ENCODE measurements at places on chromosomes 7 and 10.

GRCh38 chr10:43231523-43232078 is 35.3 kb downstream of the RASGEF1A start:
- no peak for DNase-seq

DNA sequence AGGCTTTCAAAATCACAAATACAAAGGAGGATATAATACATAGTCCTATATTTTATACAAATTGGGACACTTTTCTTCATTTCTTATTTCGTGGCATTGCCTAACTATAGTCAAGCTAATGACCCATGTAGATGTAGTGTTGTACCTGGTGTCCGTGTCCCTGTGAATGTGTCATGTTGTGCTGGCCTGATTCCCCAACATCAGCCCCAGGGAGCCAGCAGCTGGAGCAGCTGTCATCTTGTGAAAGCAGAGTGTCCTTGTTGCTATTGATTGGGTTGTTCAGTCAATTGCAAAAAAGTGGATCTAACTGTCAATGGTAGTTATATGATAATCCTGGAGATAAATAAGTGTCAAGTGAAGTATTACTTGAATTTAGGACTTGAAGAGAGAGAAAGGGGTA is 86.3 kb downstream of the KAT6B start:
- DNase-seq: no peak

DNA sequence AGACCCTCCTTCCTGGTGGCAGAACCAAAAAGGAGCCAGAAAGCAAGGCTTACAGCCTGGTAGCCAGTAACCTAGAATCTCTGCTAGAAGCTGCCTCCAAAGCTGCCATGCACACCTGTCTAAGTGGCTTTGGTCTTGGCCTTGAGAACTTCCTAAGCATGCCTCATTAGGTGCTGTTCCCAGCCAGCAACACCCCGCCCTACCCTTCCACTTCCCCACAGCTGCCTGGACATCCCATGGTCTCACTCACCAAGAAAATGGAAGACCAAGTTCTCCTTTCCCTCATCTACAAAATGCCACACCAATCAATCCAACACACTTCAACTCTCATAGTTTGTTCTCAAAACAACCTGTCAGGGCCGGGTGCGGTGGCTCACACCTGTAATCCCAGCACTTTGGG is 4.2 kb downstream of the PSAP start:
- peak; percentile 70 for DNase-seq

DNA sequence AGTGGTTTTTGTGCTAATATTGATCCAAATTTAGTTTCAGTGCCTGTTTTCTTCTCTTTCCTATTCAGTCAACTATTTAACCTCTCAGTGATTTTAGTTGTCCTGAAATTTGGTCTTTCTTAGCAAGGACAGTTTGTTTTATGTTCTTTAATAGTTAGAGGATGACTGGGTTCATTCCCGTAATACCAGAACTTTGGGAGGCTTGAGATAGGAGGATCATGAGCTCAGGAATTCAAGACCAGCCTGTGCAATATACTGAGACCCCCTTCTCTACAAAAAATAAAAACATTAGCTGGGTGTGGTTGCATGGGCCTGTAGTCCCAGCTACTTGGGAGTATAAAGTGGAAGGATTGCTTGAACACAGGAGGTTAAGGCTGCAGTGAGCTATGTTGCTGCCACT is 148.3 kb downstream of the EXOC4 start:
- DNase-seq: no peak

- DNase-seq: no peak
These were observed 204.9 kb upstream of the NPSR1 start for GRCh38 chr7:34453150-34453549.

GRCh38 chr10:93859049-93859655 is 34.6 kb upstream of the SLC35G1 start:
- no peak for DNase-seq

DNA sequence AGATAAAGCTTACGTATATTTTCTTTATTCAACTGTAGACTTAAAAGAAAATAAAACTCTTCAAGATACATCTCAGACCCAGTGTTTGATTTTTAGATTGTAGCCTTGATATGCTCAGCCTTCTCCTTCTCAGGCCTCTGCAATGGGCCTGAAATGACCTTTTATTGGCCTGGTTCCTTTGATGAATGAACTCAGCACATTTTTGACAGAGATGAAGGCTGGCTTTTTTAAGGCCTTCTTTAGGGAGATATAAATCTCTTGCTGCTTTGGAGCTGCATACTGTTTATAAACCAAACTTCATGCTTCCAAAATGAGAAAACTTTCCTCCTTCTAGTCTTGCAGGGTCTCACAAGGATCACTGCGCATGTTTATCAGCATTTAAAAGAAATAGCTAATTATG is 1049.8 kb downstream of the LRMDA start:
- no peak for DNase-seq

DNA sequence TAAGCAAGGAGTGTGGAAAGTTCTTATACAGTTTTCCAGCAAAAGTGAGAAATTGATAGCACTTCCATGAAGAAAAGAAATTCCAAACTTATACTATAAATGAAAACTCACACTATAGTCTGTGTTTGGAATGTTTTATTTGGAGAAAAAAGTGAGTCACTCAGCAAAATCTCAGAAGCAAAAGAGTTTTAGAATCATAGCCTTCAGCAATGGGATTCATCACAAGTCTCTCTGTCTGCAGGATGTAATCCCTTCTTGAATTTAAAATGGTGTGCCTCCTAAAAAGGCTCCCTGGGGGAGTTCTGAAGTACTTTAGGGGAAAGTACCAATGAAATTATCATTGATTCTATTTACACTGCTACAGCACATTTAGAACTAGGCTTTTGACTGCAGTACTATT is 756.4 kb downstream of the XPNPEP1 start:
- DNase-seq: no peak

DNA sequence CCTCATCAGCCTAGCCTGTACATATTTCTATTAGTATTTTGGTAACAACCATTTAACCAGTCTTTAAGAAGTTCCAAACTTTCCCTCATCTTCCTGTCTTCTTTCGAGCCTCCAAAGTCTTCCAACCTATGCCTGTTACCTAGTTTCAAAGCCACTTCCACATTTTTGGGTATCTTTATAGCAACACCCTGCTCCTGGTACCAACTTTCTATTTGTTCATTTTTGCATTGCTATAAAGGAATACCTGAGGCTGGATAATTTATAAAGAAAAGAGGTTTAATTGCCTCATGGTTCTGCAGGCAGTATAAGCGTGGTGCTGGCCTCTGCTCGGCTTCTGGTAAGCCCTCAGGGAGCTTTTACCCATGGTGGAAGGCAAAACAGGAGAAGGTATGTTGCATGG is 578.8 kb upstream of the AUTS2 start:
- DNase-seq: no peak

DNA sequence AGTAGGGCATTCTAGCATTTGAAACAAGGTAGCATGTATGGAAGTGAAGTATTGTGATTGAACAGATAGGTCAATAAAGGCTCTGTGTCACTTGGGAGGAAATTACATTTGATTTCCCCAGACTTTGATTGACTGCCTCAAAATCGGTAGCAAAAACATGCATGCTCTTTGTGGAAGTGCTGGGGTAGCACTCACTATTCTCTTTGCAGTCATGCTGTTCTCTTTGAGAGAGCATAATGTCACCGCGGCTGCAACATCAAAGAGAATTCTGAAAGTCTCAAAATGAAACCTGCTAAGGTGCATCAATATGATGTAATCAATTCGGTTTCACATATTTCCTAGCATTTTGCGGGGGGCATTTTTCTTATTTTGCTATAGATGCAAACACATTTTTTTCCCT is 64.2 kb downstream of the ARMC3 start:
- DNase-seq: no peak

DNA sequence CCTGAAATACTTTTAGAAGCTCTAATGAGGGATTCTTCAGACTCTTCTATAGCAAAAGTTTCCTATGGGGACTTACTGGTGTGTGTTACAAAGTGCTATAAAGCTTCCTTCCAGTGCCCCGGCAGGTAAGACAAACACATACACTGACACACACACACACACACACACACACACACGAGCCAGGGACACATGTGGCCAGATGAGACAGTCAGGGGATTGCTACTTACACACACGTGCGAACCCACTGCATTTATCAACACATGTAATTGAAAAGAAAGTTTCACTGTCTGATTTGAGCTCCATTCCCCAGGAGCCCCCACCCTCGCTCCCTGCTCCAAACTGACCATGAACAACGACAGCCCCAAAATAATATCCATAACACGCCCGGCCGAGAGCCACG is 119.8 kb downstream of the PRPF18 start:
- no peak for DNase-seq

GRCh38 chr7:105680505-105681187 is 99.4 kb upstream of the EFCAB10 start:
- DNase-seq: no peak

GRCh38 chr7:24798261-24798660 is 41.0 kb upstream of the GSDME start:
- DNase-seq: no peak

- peak; percentile 20 for DNase-seq
These were observed 1.0 kb downstream of the ATE1 start for GRCh38 chr10:121926671-121927317.

DNA sequence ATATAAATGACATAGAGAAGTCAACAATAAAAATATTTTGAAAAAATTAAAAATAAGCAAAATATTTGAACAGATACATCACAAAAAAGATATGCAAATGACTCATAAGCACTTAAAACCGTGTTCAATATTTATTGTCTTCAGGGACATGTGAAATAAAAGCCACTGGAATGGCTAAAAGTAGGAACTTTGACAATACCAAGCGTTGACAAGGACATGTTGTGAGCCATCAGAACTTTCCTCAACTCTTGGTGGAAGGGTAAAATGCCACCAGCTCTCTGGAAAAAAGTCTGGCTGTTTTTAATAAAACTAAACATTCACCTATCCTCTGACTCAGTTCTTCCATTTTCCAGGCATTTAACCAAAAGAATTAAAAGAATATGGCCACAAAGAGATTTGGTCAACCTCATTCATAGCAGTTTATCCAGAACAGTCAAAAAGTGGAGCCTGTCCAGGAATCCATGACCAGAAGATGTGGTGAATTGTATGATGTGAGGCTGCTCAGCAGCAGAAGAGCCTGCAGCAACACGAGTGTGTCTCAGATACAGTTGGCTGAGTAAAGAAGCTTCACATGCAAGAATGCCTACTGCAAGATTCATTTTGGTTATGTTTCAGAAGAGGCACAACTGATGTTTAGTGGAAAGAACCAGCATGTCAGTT is 7.1 kb upstream of the KLF6 start:
- no peak for DNase-seq

DNA sequence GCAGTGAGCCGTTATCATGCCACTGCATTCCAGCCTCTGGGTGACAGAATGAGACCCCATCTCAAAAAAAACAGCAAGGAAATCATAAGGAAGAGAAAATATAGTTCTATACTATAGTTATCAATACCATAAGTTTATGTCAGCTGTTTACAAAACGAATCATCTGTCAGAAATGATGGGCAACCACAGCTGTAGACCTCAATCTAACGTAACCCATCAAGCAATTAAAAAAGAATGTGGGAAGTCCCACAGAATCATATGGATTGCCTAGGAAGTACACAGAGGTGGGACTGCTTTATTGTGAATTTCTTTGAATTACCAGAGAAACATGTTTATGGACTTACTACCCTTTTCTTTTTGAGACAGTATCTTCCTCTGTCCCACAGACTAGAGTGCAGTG is 6.9 kb downstream of the NRBF2 start:
- no peak for DNase-seq

DNA sequence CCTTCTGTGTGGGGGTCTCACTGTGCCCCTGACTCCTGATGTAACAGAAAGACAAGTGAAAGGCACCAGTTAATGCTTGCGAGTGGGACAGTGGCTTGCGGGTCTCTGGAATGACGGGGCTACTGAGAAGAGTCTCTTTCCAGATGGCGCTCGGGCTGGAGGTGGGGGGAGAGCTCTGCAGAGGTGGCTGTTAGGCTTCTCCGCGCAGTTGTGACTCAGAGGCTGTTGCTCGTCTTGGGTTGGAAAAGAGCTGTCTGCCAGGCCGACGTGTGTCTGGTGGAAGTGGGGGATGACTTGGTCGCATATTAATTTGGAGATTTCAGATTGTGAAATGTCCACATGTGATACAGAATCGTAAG is 27.9 kb upstream of the SH2B2 start:
- DNase-seq: no peak

GRCh38 chr10:122699796-122700455 is at the start of gene C10orf120:
Gene C10orf120 (minus strand): TSS chr10:122699846. CDS start chr10:122699790, 56 bp downstream.
- DNase-seq: no peak

GRCh38 chr7:31051598-31052486 is at the start of gene ADCYAP1R1:
Gene ADCYAP1R1 (plus strand): TSS chr7:31052308. CDS start chr7:31063265, 10,957 bp downstream.
- DNase-seq: no peak

GRCh38 chr7:101870361-101871062 is 53.1 kb downstream of the CUX1 start:
- no peak for DNase-seq

DNA sequence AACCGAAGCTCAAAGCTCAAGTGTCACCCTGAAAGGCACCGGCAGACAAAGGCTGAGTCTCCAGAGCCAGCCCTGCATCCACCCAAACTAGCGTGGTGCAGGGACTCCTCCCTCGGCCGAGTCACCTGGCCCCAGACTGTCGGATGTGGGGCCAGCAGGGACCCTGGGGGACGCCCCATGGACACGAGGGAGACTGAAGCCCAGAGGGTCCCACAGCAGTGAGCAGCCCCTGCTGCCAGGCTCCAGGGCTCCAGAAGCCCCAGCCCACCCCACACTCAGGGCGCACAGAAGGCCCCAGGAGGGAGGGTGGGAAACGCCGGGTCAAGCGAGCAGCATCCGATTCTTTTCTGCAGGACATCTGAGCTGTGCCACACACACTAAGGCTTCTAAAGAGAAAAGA is 20.2 kb downstream of the GPR146 start:
- no peak for DNase-seq

DNA sequence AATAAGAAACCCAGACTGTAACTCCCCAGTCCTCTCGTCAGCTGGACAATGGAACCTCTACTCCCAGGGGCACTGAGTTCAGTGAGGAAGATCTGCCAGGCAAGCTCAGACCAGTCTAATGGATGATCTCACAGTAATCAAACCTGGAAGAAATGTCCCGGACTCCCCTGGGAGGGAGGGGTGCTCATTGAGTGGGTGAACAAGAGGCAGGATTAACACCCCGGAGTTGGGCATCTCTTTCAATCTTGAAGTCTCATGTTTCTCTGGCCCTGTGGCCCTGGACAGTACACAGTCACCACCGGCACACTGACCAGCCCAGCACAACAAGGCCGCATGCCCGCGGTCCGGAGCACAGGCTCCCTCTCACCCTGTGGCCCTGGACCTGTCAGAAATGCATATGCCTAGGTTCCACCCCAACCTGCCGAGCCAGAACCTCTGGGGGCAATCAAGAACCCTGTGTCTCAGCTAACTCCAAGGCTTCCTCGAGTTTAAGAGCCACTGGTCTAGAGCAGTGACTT is 27.8 kb downstream of the CXCL12 start:
- DNase-seq: no peak
